Activated CD8-positive, alpha-beta memory T cell treated with anti-CD3 and anti-CD28 coated beads, Interleukin-2, amount 10 ng/mL, durations not matched to agents 7 days and 5 days (primary cell): ENCODE measurements at places on chromosomes 2 and 18. TPM values are rescaled to one million over a fixed set of nuclear protein-coding genes. Genes with fewer than 3 reads are reported as not detected.

NEB gene
- 0.26 TPM for total RNA-seq

GRCh38 chr2:225725726-225726125 is 326.2 kb downstream of the NYAP2 start:
- no peak for DNase-seq

DNA sequence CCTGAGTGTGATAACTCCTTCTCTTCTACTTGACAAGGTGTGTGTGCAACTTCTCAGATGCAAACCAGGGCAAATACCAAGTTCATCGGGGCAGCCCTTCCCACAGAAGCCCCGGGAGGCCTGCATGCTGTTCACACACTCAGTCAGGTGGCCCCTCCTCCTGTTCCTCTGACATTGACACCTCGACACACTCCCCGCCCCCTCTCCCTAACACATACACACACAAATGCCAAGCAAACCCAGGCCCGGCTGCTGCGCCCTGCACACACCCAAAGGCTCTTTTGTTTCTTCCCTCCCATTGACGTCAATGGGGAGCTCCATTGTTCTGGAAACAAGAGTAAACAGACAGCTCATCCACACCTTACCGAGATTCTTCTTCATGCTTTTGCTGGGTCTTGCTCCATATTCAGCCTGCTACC is 1.7 kb upstream of the PER2 start:
- peak; percentile 47 for DNase-seq

DNA sequence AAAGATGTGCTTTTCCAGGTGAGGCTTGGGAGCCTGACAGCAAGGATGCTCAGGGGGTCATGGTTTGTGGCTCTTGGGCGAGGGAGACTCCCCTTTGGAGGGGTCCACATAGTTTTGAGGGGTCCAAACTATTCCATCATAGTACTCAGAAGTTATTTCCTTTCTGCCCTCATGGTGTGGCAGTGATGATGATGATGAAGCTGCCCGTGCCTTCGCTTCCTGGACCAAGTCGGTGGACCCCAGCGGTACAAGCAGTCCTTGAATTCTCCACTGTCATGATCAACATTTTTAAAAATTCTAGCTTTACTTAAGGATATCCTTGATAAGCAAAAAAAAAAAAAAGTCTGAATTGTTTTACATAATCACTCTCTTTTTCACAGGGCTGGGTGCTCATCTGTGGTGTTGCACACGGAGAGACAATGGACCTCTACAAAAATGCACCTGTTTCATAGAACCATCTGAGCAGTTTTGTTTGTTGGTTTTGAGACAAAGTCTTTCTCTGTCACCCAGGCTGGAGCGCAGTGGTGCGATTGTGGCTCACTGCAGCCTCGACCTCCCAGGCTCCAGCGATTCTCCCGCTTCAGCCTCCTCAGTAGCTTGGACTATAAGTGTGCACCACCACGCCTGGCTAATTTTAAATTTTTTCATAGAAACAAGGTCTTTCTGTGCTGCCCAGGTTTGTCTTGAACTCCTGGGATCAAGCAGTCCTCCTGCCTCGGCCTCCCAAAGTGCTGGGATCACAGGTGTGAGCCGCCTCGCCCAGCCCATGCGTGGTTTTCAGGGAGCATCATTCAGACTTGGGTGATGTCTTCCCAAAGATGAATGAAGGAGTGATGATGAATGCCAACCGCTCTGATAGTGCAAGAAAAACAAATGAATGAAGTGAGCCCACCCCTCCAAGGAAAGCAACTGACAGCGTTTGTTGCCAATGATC is 271.4 kb upstream of the HDAC4 start:
- peak; percentile 31 for DNase-seq

STRN gene
- 30.8 TPM for total RNA-seq

DNA sequence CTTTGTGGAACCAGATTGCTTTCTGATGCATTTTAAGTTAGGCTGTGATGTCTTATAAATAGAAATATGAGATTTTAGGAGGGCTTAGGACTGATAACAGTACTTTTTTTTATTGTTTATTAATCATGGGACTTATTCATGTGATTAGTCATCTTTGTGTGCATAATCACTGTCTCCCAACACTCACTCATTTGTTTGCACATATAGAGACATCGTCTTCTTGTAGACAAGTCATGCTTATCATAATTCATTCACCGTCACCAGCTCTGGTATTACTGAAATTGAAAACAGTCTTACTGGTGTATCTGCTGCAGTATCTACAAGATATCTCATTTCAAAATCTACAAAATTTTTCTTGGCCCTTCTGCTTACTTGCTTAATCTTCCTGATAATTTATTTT is 45.8 kb downstream of the WDR7 start:
- DNase-seq: no peak

FOXD4L1 gene
- total RNA-seq: 0.23 TPM

DNA sequence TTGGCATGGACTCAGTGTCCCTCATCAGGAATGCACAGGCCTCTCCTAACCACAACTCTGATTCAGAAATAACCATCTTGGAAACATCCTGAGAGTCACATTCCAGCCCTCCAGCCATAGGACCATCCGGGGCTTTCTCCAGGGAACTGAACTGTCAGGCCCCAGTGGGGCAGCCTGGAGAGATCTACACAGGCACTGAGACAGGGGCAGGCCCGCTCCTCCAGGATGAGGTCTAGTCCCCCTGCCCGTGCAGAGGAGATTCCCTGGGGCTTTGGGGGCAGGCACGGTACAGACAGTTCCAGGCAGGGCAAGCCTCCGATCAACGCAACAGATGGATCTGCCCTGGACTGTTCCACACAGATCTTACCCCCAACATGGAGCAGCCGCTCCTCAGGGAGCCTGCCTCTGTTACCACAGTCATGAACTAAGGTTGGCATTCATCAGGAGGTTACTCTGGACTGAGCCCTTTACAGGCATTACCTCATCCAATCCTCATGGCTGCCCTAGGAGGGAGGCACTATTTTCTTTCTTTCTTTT is 12.0 kb downstream of the KCNK3 start:
- DNase-seq: no peak

APOB gene
- total RNA-seq: not detected

DNA sequence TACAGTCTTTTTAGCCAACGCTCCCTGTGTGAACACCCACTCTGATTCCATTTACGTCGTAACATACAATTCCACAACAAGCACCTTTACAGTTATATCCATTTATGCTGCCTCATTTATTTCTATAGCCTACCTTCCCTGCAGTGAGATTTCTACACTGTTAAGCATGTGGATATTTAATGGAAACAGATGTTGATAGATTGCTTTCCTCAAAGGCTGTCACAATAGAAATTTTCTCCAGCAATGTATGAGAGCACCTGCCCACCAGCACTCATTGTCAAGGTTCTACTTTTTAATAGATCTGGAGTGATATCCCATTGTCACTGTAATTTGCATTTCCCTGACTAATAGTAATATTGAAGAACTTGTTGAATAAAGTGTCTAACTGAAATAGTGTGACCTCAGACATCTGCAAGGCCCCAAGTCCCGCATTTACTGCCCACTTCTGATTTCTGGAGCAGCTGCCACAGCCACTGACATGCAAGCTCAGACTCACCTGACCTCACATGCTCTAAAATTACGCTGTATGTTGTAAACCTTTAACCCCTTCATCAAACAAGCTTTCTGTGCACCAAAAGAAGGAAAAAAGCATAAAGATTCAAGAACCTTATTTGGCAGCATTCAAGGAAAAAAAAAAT is 295.1 kb downstream of the CNTNAP5 start:
- no peak for DNase-seq

ELOA2 gene
- not detected for total RNA-seq

GRCh38 chr18:71784777-71785176 is 759.4 kb downstream of the CBLN2 start:
- no peak for DNase-seq
